Fibroblast of lung (primary cell): ENCODE measurements at places on chromosomes 16 and 17. TPM values are rescaled to one million over a fixed set of nuclear protein-coding genes. Genes with fewer than 3 reads are reported as not detected.

BPTF gene
- 22.6 and 35.8 TPM in 2 replicates for total RNA-seq

CRHR1 gene
- total RNA-seq, result not detected in 2 replicates

KRTAP3-2 gene
- total RNA-seq, result not detected in 2 replicates

SP6 gene
- under 0.01 TPM in 1 of 2 replicates, not detected in the other for total RNA-seq

MEOX1 gene
- total RNA-seq, result not detected in 2 replicates

RAB26 gene
- 0.51 and 2.0 TPM in 2 replicates for total RNA-seq

BAHCC1 gene
- total RNA-seq, result 3.9 and 7.3 TPM in 2 replicates
